Kidney (tissue), 22 donors: ENCODE measurements at places on chromosomes 11 and 22. TPM values are rescaled to one million over a fixed set of nuclear protein-coding genes. Genes with fewer than 3 reads are reported as not detected.

Gene ARHGAP20
- 1.4 TPM for total RNA-seq

Gene BBOX1
- 159 TPM for total RNA-seq

Gene BIK
- total RNA-seq, result 4.7 TPM

Gene TENM4
- total RNA-seq, result 31.0 TPM

GRCh38 chr11:35365961-35366360 lies 53.4 kb downstream of the SLC1A2 start:
- DNase-seq, result no peak
